ENCODE measurements at places on chromosomes 1 and 21.

- no peak for DNase-seq
These were observed 151.1 kb upstream of the DPT start for GRCh38 chr1:168879896-168880734.

DNA sequence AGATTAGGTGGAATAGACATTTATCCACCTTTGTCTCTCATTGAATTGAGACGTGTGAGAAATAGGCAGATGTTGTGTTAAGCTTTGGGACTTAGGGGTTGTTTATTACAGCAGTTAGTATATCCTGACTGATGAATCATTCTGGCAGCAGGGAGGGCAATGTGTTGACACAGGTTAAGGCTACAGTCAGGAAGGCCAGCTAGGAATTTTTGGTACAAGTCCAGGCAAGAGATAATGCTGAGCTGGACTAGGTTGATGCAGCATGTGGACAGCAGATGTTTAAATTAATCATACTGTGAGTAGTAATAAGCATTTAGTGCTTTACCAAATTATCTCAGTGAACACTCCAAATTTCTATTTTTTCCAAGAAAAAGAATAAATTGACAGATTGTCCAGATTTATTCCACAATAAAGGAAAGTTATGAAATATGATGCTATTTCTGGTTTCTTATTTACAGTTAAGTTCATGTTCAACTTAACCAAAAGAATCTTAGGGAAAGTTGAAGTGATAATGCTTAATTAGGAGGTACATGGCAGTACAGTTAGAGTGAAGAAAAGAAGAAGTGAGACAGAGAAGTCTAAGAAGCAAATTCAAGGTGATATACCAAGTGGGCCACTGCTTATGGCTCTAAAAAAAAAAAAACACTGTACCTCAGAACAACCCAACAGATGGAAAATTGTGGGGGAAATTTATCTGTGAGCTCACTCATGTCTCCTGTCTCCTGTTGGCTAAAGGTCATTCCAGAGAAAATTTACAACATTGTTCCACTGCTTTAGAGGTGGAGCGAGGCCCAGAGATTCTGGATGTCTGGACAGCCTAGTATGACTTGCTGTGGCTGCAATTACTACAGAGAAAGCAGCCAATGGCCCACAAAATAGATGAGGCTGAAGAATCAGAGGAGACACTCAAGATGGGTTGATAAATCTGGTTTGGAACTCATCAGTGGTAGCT lies 102.7 kb upstream of the C21orf91 start:
- no peak for DNase-seq

DNA sequence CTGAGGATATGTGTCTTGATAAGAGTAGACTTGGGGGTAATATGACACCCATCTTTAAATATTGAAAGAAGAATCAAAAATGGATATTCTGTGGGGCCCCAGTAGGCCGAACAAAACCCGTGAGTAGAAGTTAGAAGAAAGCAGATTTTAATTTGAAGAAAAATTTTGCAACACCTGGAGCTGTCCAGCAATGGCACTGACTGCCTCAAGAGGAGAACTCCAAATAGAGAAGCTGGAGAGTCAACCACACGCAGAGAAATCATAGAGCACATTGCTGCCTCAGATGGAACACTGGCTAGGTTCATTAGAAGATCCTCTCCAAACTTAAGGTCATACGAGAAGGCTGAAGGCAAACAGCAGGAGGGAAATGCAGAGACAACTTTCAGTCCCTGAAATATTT lies 6.8 kb downstream of the NHLH1 start:
- no peak for DNase-seq

DNA sequence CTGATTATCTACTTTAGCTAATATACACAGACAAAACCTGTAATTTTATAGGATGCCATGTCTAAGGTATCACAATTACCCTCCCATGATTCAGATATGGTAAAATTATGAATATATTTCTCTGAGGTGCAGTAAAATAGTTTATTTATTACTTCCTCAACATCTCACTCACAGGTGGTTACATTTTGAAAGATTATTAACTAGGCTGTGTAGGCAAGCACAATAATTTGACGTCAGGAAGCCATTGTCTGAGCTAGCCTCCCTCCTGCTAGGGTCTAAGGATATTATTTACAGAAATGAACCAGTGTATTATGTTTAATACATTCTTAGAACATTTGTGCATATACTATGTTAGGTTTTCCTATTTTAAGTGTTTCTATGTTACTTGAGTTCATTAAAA lies 69.9 kb upstream of the ADGRL2 start:
- DNase-seq, result no peak

GRCh38 chr1:67544921-67545320 lies 114.7 kb upstream of the SERBP1 start:
- DNase-seq, result no peak

DNA sequence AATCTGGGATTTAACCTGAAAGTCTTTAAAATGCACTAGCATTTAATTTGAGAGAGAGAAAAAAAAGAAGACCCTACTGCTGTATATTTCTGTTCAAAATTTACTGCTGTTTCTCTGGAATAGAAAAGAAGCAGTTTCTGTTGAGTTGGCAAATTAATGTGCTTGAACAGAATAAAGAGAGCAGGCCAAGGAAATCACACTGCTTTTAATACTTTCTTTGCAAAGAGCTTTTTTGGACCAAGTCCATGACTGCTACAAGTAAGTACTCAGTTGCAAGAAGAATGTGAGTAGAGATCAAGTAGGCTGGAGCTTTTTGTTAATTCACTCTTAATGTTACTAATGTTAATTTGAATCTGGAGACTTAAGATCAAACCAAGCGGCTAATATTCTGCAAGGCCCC lies 336.2 kb upstream of the SGIP1 start:
- no peak for DNase-seq

DNA sequence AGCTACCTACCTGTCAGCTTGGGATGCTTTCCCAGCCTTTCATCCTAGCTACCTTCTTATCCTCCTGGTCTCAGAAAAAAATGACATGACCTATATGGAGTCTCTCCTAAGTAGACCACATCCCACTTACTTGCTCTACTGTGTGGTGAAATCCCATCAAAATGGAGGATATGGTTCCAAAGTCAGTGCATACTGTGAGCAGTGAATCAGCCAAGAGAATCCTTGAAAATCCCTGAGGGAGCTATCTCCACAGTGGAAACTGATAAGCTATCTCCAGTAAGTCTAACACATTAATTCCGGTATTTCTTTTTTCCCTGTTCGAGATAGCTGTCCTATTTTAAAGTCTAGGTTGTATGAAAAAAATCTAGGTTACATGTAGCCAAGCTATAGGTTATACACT lies 189.7 kb downstream of the FGGY start:
- no peak for DNase-seq

- DNase-seq, result no peak
These were observed 126.0 kb downstream of the CAMTA1 start for GRCh38 chr1:6911021-6911941.

GRCh38 chr1:212234431-212235395 lies 50.5 kb upstream of the PPP2R5A start:
- DNase-seq, result no peak

DNA sequence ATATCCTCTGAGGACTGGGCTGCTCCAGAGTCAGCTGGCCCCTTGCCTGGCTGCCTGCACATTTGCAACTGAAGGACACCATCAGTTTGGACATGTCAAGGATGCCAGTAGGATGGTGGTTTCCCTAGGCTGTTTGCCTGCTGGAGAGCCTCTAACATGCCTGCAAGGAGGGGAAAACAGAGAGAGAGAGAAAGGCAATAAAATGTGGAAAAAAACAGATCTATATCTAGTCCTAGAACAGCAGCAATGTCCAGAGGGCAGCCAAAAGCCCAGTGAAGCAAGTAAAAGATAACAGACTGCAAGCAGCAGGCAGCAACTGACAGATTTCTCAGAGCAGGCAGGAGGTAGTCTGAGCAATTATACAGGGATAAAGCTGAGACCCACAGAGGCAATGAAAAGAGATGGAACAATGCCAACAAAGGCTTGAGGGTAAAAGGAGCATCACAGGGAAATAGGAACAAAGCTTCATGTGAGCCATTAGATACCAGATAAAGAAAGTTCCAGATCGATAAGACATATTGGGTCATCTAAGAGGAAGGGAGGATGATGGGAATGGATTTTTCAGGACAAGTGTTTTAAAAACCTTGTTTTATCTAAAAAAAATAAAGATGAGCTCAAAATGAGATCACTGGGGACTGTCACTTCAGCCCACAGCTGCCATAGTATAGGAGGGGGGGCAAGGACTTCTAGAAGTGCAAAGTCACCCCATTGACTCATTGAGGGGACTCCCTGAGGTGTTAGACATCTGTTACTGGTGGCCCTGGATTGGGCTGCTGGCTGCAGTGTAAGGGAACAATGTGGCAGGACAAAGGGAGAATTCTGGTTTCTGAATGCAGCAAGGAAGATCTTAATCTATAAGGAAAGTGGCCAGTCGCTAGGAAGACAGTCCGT lies 38.6 kb upstream of the GADD45A start:
- DNase-seq, result no peak

DNA sequence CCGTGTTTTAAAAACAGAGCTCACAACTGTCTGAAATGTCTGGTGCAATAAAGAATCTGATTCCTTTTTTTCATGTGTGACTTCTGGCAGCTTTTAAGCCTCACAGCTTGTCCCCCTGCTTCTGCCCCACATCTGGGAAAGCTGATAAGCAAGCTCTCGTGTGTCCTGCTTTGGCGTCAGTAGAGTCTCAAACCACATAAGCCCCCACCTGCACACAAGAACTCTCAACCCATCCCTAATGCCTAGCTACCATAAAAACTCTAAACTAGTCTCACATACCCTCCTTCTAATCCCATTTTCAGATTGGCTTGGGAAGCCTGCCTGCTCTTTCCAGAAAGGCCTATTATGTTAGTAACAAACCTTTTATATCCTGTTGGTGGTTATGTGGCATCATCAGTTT lies 94.6 kb upstream of the DAB1 start:
- no peak for DNase-seq

DNA sequence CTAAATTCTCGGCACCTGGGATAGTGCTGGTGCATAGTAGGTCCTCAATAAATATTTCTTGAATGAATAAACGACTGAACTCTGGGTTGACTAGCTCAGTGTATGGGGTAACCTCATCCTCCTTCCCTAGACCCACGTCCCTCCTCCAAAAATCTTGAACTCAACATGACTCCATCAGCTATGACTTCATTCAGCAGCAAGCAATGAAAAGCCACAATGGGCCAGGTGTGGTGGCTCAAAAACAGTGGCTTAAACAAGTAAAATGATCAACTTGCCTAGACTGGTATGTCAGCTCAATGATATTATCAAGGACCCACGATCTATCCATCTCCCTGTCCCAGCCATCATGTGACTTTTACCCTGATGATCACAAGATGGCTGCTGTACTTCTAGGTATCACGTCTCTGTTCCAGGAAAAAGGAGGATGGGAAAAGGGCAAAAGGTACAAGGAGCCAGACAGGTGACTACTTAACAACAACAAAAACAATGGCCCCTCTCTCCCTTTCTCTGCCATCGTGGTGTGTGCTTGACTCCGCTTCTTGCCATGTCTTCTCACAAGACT lies 13.0 kb upstream of the PAQR7 start:
- no peak for DNase-seq

DNA sequence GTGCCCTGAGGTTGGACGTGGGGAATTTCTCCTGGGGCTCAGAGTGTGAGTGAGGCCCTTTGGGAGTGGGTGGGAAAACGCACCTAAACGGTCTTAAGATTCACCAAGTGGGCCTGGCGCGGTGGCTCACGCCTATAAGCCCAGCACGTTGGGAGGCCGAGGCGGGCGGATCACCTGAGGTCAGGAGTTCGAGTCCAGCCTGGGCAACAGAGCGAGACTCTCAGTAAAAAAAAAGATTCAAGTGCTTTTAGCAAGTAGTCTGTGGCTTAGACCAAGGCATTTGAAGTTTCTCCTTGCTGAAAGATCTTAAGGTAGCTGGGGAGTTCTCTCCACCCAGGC lies 1.4 kb downstream of the RPS8 start:
- DNase-seq, result no peak

DNA sequence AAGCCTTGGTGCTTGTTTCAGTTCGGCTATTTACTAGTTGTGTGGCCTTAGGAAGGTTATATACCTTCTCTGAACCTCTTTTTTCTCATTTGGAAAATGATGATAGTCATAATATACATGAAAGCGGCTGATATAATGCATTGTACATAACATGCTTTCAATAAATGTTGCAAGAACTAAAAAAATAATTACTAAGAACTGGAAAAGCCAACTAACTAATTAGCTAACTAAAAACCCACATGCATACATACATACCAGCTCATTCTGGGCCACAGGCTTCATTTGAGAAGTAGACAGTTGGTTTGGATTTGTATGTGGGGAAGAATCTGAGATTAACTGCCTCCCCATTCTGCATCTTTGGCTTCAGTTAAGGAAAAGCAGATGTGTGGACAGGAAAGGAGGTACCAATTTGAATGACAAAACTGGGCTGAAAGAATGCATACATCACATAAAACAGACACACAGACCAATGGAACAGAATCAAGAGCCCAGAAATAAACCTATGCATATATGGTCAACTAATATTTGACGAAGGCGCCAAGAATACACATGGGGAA lies 217.9 kb downstream of the TM2D1 start:
- DNase-seq, result no peak

DNA sequence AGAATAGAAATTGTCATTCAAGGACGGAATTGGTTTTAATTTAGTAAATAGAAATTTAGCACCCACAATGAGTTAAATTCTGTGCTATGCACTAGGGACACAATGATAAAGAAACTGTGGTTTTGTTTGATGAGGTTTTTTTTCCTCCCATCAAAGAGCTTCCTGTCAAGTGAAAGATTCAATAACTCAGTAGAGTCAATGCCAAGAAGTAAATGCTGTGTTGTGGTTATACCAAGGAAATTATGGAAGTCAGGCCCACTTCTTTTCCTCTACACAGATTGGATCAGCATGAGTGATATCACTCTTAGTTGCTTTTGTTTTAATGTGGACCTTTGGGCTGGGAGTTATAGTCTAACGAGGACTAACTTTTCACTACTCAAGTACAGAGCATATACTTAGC lies 1269.6 kb upstream of the ADGRL2 start:
- no peak for DNase-seq

DNA sequence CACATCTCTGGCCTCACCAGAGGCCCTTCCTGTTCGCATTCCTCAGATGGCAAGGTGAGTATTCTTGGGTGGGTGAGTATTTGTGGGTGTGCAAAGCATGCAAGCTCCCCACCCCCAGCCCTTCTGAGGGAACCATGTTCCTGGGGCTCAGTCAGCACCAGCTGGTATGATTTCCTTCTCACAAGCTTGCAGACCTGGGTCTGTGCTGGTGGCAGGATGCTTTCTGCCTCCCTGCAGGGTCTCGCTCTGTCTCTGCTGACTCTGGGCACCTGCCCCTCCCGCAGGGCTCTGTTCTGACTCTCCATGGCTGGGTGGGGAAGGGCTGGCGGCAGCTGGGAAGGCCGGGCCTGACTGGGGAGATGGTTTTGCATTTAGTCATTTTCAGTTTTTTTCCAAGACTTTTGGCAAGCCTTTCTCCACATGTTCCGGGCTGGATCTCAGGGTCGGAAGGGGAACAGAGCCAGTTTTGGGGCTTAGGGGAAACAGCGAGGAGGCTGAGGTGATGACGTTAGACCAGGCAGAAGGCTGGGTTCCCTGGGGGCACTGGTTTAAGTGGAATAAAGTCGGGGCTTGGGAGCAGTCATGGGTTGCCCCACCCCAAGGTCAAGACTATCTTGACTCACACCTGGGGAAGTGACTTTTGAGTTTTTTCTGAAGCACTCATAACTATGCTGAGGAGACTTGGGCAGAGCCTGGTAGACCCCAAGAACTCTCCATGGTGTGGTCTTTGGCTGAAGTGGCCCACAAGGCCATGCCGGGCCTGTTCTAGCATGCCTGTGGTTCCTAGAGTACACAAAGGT lies 6.2 kb downstream of the RASSF5 start:
- no peak for DNase-seq
